Cardiac fibroblast (primary cell): ENCODE measurements at places on chromosomes 12 and 14.

GRCh38 chr12:82412246-82412645, 53.9 kb downstream of the METTL25 start:
- DNase-seq, result no peak

GRCh38 chr14:22519877-22520685, 68.9 kb downstream of the DAD1 start:
- DNase-seq, result peak; percentile 81

DNA sequence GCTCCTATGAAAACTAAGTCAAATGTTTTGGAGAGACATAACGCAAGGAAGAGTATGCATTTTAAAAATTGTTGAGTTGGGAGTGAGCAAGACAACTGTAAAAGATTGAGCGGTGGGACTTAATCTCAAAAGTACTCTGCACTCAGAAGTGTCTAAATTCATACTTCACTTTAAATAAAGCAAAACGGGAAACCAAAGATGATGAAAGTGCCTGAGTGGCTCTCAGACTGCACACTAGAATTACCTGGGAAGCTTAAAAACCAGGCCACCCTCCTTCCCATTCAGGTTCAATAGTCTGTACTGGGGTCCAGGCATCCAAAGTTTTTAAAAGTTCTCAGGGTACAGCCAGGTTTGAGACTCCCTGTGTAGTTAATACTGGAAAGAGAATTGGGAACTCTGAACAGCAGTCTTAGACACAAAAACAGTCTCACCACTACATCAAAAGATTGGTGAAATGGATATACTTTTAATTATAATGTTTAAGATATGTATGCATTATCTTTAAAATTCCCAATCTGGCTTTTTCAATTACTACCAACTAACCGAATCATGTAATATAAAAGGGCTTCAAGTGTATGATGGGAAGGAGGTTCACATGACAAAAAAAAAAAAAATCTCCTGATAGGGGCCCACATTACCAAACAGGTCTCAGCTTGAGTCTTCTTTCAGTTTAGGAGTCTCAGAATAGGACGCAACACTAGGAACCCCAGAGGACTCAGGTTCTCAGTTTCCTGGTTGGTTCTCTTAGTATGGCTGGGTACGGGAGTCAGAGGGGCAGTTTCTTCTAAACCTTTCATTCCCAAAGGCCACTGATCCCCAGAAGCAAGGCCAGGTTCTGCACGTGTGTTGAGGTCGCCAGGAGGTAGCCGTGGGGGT, 1.0 kb downstream of the HOMEZ start:
- peak; percentile 42 for DNase-seq

DNA sequence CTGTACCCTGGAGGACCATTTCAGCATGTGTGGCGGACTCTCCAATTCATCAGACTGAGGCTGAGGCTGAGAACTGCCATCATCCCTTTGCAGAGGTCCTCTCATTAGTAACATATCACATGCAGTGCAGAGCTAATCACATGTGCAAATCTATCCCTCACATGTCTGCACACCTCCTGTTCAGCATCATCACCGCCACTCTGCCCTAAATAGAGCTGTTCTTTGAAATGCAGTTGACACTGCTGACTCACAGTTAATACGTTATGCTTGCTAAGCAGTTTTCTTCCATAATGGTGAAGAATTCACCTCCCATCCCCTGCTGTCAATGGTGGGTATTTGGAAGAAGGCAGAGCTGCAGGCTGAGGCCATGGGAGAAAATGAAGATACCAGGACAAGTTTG, 85.0 kb upstream of the ANO2 start:
- no peak for DNase-seq

DNA sequence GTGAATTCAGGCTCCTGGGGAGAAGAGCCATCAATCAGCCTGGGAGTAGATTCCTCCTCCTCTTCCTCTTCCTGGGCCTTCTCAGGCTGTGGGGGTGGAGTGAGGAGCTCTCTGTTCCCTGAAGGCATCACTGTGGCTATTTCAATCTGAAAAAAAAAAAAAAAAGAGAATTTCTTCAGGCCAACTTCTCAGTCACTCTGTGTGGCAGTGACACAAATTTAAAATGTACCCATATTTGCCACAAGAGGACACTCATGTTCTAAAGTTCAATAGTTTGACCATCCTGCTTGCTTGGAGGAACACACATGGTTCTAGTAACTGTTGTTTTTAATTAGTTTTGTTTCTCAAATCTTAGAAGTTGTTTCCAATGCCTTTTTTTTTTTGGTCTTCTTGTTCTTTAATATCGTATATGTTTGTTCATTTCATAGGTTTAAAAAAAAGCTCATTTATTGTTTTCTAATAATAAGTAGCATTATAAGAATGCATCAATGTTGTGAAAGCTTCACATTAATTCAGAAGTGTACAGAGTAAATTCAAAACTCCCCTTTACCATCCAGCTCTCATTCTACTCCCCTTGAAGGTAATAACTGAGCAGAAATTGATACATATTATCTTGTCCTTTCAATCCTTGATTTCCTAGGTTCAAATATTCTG, 23.3 kb upstream of the CCER1 start:
- DNase-seq, result peak; percentile 84

- peak; percentile 43 for DNase-seq
Observed at GRCh38 chr14:99481745-99482099, 513 bp downstream of the CCNK start.

DNA sequence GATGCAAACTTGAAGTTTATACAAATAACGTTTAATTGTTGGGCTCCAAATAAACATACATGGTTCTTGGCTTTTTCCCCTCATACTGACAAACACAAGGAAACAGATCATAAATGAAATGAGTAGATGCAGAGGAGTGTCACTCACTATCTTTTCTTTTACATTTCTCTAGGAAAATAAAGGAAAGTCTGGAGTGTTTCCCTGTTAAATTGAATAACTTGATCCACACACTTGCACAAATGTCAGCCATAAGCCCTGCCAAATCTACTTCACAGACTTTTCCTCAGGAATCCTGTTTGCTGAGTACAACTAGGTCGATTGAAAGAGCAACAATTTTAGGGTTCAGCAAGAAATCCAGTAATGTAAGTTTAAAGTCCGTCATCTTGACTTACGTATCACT, 175.3 kb downstream of the PLCZ1 start:
- DNase-seq, result no peak

GRCh38 chr12:100331871-100332270, 25.0 kb upstream of the SLC17A8 start:
- no peak for DNase-seq

- DNase-seq, result no peak
Observed at GRCh38 chr14:99951085-99951484, 114.1 kb upstream of the EVL start.

GRCh38 chr12:3200032-3200617, 122.9 kb downstream of the TSPAN9 start:
- DNase-seq, result peak; percentile 44

- DNase-seq, result no peak
Observed at GRCh38 chr14:68574461-68574860, 218.4 kb downstream of the ZFP36L1 start.

DNA sequence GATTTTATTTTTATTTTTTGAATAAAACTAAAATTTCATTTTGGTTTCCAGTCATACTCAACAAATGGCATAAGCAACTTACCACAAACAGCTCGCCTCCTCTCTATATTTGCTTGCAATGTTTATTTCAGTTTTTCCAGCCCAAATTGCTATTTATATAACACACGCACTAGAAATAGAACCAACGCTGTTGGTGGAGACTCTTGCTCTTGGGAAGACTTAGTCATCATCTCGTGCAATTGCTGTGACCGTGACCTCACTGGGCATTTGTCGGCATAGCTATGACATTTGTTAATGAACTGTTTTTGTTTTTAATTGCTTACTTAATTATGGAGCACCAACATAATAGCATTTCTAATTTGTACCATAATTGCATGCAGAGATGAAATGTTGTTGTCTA, 153.1 kb upstream of the OTX2 start:
- DNase-seq, result no peak
